ENCODE measurements at places on chromosomes 7 and 10.

DNA sequence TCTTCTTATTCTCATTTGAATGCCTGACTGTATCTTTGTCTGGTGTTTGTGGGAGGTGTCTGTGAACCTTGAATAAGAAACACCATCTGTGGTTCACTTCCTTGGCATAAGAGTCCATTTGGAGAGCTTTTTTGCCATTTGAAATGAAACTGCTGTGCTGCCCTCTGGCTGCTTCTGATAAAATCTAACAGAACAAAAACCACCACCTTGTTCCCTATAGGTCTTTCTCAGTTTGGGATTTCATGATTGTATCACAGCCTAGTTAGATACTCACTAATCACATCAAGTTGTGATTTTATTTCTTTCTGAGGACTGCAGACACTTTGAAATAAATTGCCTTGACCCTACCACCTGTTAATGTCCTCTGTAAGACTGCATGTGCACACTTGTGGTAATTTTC is 102.7 kb upstream of the FAM13C start:
- DNase-seq, result no peak

- DNase-seq, result no peak
These were observed 622 bp downstream of the WNT16 start for GRCh38 chr7:121329191-121330052.

- DNase-seq, result no peak
These were observed 12.0 kb upstream of the GSAP start for GRCh38 chr7:77427996-77428603.

GRCh38 chr10:105834261-105835059 is 1193.4 kb downstream of the SORCS3 start:
- DNase-seq, result no peak

- DNase-seq, result no peak
These were observed 19.6 kb upstream of the AGAP5 start for GRCh38 chr10:73717556-73717955.

- DNase-seq, result no peak
These were observed 711 bp downstream of the HIP1 start for GRCh38 chr7:75737856-75738603.

DNA sequence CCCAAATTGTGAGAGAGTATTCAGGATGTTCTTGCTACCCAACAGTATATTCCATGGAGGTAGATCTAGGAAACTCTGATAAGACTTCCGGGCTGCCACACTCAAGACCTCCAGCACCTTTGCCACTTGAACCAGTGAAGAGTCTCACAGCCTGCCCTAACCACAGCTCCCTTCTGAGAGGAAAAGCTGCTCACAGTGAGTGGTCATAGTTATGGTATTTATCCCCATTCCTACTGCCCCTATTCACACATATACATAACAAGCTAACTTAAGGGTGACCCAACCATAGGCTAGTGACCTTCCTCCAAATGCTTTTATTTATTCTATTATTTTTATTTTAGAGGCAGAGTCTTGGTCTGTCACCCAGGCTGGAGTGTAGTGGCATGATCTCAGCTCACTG is 156.3 kb downstream of the PTEN start:
- no peak for DNase-seq

- no peak for DNase-seq
These were observed 28.7 kb upstream of the RSBN1L start for GRCh38 chr7:77667459-77668086.

All from stimulated activated CD8-positive, alpha-beta memory T cell treated with anti-CD3 and anti-CD28 coated beads, Interleukin-7, amount 100 ng/mL, for 48 hours (primary cell).